NCI-H2081 treated with DMSO at 0.1 percent for 48 hours (cell line): ENCODE measurements at places on chromosomes 11 and 22.

DNA sequence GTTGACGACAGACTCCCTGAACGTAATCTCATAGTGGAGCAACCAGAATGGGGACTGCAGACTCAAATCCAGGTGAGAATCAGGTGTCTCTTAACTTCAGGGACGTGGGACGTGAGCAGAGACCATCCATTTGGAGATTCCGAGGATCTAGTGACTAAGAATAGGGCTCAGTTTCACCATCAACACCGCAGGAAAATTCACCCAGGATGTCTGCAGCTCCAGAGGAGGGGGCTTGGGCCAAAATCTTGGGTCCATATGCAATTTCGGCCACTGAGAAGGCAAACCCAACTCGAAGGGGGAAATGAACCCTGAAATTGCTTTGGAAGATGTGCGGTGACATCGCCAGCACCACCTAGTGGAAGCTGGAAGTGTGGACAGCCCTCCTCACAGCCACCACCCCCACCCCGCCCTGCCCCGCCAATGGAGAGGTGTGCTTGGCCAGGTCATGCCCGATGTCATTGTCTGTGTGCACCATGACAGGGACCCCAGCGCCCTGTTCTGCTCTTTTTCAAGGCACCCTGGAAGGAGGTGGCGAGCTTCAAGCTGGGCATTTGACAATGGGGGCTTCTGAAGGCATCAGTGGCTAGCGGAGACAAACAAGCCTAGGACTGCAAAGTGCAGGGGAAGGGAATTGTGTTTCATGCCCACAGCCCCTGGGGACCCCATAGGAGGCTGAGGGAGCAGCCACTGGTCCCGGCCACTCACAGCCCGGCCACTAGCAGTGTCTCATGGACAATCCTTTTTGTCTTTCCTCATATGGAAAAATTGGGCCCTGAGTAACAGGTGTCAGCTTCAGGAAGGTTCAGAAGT lies 24.8 kb downstream of the APOL1 start:
- no peak for DNase-seq

- no peak for DNase-seq
Observed at GRCh38 chr22:39384750-39385480, 14.7 kb upstream of the TAB1 start.

DNA sequence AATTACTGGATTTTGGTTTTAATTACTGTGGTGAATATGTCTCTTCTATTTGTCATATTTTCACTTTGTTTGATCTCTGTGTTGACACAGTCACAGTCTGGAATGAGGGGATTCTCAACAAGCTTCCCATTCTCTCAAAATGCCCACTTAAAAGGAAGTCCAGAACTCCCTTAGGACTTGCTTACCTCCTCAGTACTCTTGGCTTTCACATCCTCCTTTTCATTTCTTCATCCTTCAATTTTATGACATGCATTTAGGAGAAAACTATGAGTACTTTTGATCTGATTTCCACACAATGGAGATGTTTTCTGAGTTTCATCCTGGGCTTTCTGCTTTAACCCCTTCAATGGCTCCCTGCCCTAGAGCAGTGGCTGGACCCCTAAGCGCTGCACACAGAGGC lies 49.3 kb upstream of the FLI1 start:
- no peak for DNase-seq

- no peak for DNase-seq
Observed at GRCh38 chr11:61586792-61587430, 6.0 kb upstream of the SYT7 start.

- no peak for DNase-seq
Observed at GRCh38 chr22:35559354-35560005, 18.8 kb downstream of the RASD2 start.

DNA sequence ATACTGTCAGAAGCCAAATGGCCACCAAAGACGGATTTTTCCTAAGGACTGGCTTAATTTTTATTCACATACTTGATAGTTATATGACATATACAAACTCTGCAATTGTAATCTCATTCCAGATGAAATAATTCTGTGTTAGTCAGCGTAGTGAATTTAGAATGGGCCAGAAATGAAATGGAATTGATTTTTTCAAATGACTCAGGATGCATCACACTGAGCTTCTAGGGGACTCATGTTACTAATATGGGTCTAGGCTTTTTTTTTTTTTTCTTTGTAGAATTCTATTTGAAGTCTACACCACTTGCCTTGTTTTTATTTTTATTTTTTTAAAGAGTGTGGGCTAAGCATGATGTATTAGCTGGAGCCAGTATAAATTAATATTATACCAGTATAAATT lies 62.7 kb downstream of the SPECC1L start:
- no peak for DNase-seq

- no peak for DNase-seq
Observed at GRCh38 chr11:84522331-84522730, 1104.8 kb downstream of the DLG2 start.

DNA sequence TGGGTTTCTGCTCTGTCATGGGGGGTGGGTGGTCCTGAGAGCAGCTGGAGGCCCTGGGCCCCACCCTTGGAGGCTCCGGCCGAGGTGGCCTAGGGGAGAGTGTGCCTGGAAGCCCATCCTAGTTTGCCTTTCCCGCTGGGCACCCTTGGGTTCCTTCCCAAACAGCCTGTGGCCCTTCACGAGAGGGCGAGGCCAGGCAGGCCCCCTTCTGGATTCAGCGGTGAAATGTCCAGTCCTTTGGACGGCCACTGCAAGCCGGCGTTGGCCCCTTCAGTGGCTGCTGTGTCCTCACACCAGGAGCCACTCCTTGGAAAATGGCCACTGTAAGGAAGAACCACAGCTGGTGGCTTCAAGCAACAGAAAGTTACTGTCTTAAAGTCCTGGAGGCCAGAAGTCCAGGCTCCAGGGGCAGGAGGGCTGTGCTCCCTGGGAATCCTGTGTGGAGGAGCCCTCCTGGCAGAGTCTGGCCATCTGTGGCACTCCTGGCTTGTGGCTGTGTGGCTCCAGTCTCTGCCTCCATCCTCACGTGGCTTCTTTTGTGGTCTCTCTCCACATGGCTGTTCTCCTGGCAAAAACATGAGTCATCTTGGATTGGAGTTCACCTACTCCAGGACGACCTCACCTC lies 854.1 kb downstream of the TBC1D22A start:
- DNase-seq = no peak

- DNase-seq = no peak
Observed at GRCh38 chr11:36060926-36061325, 117.1 kb downstream of the LDLRAD3 start.

- no peak for DNase-seq
Observed at GRCh38 chr11:102240502-102240901, 76.8 kb upstream of the BIRC3 start.

GRCh38 chr11:1336836-1337646 lies 27.6 kb upstream of the TOLLIP start:
- DNase-seq = no peak

GRCh38 chr22:44608597-44609399 lies 93.2 kb upstream of the PRR5 start:
- no peak for DNase-seq

- DNase-seq = no peak
Observed at GRCh38 chr11:93051186-93051585, 81.7 kb downstream of the MTNR1B start.
